Keratinocyte (primary cell): ENCODE measurements at places on chromosomes 7 and 10. TPM values are rescaled to one million over a fixed set of nuclear protein-coding genes. Genes with fewer than 3 reads are reported as not detected.

DNA sequence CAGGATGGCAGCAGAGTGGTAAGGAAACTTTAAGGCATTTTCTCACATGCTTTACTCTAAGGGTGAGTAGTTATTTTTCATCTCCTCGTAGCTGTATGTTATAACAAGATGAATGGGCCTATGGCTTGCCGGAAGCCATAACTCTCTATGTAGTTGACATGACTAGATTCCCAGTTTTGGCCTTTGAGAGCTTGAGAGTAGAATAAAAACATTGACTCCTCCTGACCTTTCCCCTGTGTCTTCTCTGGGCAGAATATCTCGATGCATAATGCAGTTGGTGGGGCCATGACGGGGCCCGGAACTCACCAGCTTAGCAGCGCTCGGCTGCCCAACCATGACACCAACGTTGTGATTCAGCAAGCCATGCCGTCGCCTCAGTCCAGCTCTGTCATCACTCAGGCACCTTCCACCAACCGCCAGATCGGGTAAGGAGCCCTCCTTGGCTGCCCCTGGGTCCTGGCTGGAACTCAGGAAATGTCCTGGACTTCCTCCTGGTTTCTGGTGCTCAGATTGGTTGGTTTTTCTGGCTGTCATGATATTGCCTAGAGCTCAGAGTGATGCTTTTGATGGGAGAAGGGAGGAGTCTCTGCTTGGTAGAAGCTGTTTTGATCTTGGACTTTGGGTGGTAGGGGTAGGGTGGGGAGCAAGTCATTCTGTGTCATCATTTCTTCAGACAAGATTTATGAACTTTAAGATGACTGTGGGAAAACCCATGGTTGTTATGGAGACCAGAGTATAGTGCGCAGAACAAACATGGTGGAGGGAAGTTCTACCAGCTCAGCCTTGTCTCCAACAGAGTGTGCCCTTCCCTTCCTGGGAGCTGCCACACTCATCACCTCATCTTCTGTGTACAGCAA, 158.0 kb downstream of the CREB5 start:
- no peak for DNase-seq

DNA sequence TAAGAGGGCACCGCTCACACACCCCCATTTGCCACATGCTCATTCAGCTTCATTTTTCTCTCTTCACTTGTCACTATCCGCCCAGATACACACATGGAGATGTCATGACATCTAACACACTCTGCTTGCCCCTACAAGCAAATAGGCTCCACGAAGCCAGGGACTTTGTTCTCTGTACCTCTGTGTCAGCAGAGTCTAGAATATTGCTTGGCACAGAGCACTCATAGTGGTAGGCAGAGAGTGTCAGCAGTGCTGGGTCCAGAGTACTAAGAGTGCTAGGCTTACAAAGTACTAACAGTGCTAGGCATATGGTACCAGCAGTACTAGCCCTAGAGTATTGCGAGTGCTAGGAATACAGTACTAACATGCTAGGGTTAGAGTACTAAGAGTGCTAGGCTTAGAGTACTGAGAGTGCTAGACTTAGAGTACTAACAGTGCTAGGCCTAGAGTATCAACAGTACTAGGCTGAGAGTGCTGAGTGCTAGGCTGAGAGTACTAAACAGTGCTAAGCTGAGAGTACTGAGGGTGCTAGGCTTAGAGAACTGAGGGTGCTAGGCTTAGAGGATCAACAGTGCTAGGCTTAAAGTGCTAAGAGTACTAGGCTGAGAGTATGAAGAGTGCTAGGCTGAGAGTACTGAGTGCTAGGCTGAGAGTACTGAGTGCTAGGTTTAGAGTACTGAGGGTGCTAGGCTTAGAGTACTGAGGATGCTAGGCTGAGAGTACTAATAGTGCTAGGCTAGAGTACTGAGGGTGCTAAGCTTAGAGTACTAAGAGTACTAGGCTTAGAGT, 166.1 kb downstream of the PRKAG2 start:
- no peak for DNase-seq

GRCh38 chr7:23211589-23211988, 29.7 kb downstream of the NUP42 start:
- DNase-seq, result no peak

DNA sequence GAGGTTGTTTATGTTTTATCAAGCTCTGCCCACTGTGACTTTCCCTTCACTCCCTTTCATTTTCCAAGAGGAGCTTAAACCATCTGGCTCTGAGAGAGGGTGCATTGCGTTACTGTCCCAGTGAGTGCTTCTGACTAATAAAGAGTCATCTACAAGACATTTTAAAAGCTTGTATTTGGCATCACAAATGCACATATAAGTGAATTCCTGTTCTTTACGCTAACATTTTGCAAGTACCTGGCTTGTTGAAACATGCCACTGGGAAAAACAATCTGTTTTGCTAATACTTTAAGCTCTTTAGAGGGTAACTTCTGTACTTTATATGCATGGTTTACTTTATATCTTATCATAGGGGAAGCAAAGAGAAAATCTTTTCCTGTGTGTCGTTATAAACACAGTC, 534.6 kb upstream of the POM121L12 start:
- DNase-seq, result peak; percentile 13

GRCh38 chr7:49522111-49522510, 251.3 kb upstream of the VWC2 start:
- DNase-seq, result no peak

- no peak for DNase-seq
Observed at GRCh38 chr10:6065406-6065805, 3.2 kb upstream of the IL2RA start.

HK1 gene
- 90.9 to 113 TPM (median 106 TPM) in 3 replicates for polyA plus RNA-seq

GRCh38 chr7:25087855-25088254, 37.2 kb downstream of the CYCS start:
- no peak for DNase-seq

GRCh38 chr7:27997188-27997707, 183.3 kb downstream of the JAZF1 start:
- DNase-seq, result no peak

GRCh38 chr7:20798694-20799121, 12.0 kb upstream of the SP8 start:
- no peak for DNase-seq

- DNase-seq, result no peak
Observed at GRCh38 chr10:54903745-54904144, 102.7 kb upstream of the PCDH15 start.

LDB3 gene
- polyA plus RNA-seq, result 0.01 TPM in 2 of 3 replicates, not detected in the other

- DNase-seq, result no peak
Observed at GRCh38 chr10:118370499-118370898, 28.4 kb upstream of the FAM204A start.

GRCh38 chr7:159048656-159049055, 96.0 kb downstream of the VIPR2 start:
- no peak for DNase-seq

GRCh38 chr10:32332299-32332750, 14.6 kb downstream of the EPC1 start:
- DNase-seq, result no peak

GRCh38 chr10:124092250-124092859, 1.0 kb downstream of the CHST15 start:
- no peak for DNase-seq

PDE6C gene
- polyA plus RNA-seq, result not detected in 3 replicates

DNA sequence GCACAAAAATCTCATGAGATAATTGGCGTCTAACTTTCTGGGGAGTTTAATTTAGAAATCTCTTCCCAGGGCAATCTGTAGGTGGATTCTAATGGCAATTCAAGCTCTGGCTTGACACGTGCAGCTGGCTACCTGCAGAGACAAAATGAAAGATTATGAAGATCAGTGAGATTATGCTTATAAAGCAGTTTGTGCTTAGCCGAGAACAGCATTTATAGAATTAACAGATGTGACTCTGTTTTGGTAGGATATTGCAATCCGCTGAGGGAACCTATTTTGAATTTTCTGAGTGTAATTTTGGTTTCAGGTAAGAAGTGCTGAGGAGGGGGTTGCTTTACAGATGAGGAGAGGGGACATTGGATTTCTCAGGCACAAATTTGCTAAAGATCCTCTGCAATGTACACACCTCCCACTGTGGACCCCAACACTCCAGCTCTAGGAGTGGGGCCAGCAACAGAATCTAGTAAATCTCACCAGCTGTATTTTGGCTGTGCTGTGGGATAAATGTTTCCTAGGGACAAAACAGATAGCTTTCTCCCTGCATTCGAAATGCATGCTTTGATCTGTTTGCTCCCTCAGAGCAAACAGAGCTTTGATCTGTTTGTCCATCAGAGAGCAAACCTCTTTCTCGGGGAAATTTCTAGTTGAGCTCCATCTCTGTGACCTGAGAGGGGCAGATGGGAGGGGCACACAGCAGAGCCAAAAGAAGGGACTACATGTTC, 7.4 kb downstream of the GJD4 start:
- DNase-seq, result no peak

DNA sequence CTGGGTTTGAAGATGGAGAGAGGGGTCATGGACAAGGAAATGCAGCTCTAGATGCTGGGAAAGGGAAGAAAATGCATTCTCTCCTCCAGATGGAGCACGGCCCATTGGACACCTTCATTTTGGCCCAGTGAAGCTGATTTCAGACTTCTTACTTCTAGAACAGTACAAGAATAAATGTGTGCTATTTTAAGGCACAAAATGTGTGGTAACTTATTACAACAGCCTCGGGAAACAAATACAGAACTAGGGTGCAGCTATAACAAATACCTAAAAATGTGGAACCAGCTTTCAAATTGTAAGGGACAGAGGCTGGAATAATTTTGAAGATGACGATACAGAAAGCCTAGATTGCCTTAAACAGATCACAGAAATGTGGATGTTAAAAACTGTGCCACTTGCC, 54.1 kb downstream of the CYTH3 start:
- DNase-seq, result no peak

GRCh38 chr10:98045785-98046389, 15.5 kb upstream of the CRTAC1 start:
- DNase-seq, result no peak

HOXA13 gene
- not detected in 3 replicates for polyA plus RNA-seq

TAS2R41 gene
- polyA plus RNA-seq, result not detected in 3 replicates

DNA sequence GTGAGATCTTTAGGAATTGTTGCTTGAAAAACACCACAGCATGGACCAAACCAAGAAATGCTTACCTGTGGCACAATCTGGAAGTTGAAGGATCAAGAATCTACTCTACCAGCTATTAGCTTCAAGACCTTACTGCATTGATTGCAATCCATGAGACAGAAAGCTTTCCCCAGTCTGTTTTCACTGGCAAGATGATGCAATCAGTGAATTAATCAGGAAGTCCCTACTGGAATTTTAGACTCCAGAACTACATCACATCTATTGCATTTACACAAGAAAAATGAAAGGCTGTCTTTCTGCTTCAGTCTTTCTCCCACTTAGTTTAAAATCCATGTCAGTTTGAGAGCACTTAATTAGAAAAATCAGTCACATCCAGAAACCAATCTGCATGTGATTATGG, 191.7 kb downstream of the TFEC start:
- no peak for DNase-seq

GRCh38 chr10:117078168-117078837, 59.8 kb downstream of the VAX1 start:
- DNase-seq, result no peak

- no peak for DNase-seq
Observed at GRCh38 chr7:131935180-131935579, 378.8 kb upstream of the PODXL start.

ATRNL1 gene
- 0.06 to 0.07 TPM in 2 of 3 replicates, not detected in the other for polyA plus RNA-seq

GRCh38 chr7:79361214-79361613, 92.3 kb downstream of the MAGI2 start:
- DNase-seq, result no peak

NKX2-3 gene
- not detected in 3 replicates for polyA plus RNA-seq

GRCh38 chr10:112313234-112313633, 30.0 kb downstream of the TECTB start:
- no peak for DNase-seq

DNA sequence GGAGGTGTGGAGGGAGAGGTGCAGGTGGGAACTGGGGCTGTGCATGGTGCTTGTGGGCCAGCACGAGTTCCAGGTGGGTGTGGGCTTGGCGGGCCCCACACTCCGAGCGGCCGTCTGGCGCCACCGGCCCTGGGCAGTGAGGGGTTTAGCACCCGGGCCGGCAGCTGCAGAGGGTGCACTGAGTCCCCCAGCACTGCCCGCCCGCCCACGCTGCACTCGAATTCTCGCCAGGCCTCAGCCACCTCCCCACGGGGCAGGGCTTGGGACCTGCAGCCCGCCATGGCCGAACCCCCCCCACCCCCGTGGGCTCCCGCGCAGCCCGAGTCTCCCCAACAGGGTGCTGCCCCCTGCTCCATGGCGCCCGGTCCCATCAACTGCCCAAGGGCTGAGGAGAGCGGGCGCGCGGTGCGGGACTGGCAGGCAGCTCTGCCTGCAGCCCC, 810.2 kb downstream of the PCDH15 start:
- DNase-seq, result no peak

HTR5A gene
- polyA plus RNA-seq, result not detected in 3 replicates

- DNase-seq, result no peak
Observed at GRCh38 chr10:111079241-111079760, 2.5 kb downstream of the ADRA2A start.

HEPACAM2 gene
- polyA plus RNA-seq, result 0.06 TPM in 1 of 3 replicates, not detected in the others

NPFFR1 gene
- not detected in 3 replicates for polyA plus RNA-seq
